ENCODE measurements at places on chromosomes 5 and 9. TPM values are rescaled to one million over a fixed set of nuclear protein-coding genes. Genes with fewer than 3 reads are reported as not detected.

CNTRL gene
- total RNA-seq: 6.7 TPM

ABO gene
- total RNA-seq: not detected

DAP gene
- total RNA-seq: 59.9 TPM

PNPLA7 gene
- total RNA-seq: 0.59 TPM

GDF9 gene
- 0.14 TPM for total RNA-seq

ZFP62 gene
- total RNA-seq: 9.5 TPM

ZNF354C gene
- total RNA-seq: 0.71 TPM

SPINK6 gene
- 0.45 TPM for total RNA-seq

GNAQ gene
- total RNA-seq: 16.6 TPM

PCDHGA6 gene
- total RNA-seq: 0.24 TPM

CENPK gene
- 28.5 TPM for total RNA-seq

STOM gene
- total RNA-seq: 261 TPM

BAG1 gene
- total RNA-seq: 121 TPM

ADCY2 gene
- total RNA-seq: not detected

ARL14EPL gene
- 0.19 TPM for total RNA-seq

PFN3 gene
- not detected for total RNA-seq

GPR151 gene
- total RNA-seq: not detected

FAM200C gene
- 2.2 TPM for total RNA-seq

STXBP1 gene
- total RNA-seq: 17.5 TPM

IFNB1 gene
- not detected for total RNA-seq

LHX6 gene
- total RNA-seq: 2.1 TPM

SMIM33 gene
- not detected for total RNA-seq

DMRTA1 gene
- 0.58 TPM for total RNA-seq

OR1J2 gene
- total RNA-seq: not detected

IL33 gene
- 0.23 TPM for total RNA-seq

IFNA13 gene
- total RNA-seq: not detected

GMCL2 gene
- total RNA-seq: not detected

NPR3 gene
- total RNA-seq: 19.6 TPM

BARHL1 gene
- total RNA-seq: not detected

SCGB3A2 gene
- total RNA-seq: not detected

C8G gene
- 2.4 TPM for total RNA-seq

OTP gene
- total RNA-seq: 0.05 TPM

NREP gene
- 2.8 TPM for total RNA-seq

TAF11L10 gene
- not detected for total RNA-seq

PCDHA9 gene
- not detected for total RNA-seq

LEAP2 gene
- 0.90 TPM for total RNA-seq

ACOT12 gene
- total RNA-seq: not detected

GFPT2 gene
- 49.9 TPM for total RNA-seq

SVEP1 gene
- total RNA-seq: 1.4 TPM

SPOCK1 gene
- total RNA-seq: 13.9 TPM

PIP5KL1 gene
- total RNA-seq: 2.0 TPM

ARHGEF37 gene
- total RNA-seq: 1.9 TPM

GARIN3 gene
- not detected for total RNA-seq

CDH12 gene
- not detected for total RNA-seq

PCDHGB3 gene
- 0.18 TPM for total RNA-seq

PRRX2 gene
- 9.5 TPM for total RNA-seq

MCTP1 gene
- 9.6 TPM for total RNA-seq

PCDHGA11 gene
- not detected for total RNA-seq

HSD17B4 gene
- total RNA-seq: 49.7 TPM

MEIKIN gene
- not detected for total RNA-seq

SPINK4 gene
- total RNA-seq: not detected

RNF180 gene
- total RNA-seq: 0.26 TPM

OTULINL gene
- 14.1 TPM for total RNA-seq

IFNK gene
- total RNA-seq: not detected

TMEM203 gene
- 47.3 TPM for total RNA-seq

AQP7 gene
- 0.27 TPM for total RNA-seq
